ENCODE measurements at places on chromosomes 12 and 14.

- no peak for DNase-seq
Observed at GRCh38 chr12:28966046-28966780, 182.9 kb upstream of the FAR2 start.

GRCh38 chr14:85399186-85399585 is 130.8 kb upstream of the FLRT2 start:
- no peak for DNase-seq

DNA sequence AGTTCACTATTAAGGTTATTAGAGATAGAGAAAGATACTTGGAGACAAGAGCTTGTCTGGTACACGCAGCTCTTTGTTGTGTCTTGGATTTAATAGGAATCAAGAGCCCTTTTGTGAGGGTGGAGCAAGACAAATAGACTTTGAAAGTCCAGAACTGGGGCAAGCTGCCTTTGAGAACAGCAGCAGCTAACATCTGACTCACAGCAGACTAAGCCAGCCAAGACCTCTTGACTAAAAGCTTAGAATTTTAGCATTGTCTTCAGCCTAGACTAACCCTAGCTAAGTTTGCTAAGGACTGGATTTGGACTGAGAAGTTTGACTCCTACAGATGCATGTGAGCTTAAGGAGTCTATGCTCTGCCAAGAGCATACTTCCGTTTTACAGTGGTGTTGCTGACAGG is 201.9 kb upstream of the RBM19 start:
- no peak for DNase-seq

GRCh38 chr12:4046495-4046840 is 173.3 kb upstream of the PARP11 start:
- no peak for DNase-seq

DNA sequence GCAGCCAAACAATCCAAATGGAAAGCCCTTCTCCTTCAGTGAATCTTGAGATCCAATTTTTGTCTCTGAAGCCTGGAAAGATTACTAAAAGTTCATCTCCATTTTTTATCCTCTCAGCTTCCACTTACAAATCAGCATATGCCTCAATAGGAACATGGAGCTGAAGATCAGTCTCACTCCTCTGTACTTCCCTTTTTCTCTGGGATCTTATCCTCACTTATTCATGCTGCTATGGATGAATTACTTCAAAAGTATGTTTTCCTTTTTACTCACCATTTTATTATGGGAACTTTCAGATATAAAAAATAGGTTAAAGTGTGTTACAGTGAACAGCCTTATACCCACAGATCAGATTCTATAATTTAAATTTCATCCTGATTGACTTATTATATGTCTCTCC is 14.4 kb upstream of the NTF3 start:
- no peak for DNase-seq

DNA sequence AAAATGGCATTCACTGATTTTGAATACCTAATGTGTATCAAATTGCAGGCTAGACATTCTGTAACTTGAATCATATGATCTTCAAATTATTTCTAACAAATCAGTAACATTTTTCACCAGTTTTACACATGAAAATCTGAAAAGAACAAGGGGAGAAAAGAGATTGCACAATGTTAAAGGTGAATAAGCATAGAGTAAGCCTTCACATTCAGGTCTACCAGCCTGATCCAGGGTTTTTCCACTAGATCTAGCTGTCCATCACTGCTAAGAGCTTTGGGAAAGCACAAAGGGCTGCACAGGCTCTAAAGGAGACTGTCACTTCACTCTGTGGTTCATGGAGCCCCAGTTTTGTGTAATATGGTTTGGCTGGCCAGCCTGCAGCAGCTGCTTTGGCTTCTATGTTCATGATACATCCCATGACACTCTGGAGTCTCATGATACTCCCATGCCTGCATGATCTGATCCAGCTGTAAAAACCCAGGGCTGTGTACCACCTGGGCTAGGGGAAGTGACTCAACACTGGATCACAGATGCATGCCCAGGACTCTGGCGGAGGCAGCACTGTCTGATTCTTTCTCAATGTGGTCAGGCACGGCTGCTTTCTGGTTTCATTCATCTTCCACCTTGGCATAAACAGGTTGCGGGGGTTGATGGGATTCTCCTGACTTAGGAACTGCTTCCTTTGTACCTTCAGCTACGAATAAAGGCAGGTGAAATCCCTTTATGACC is 859.7 kb downstream of the GALC start:
- DNase-seq: no peak

DNA sequence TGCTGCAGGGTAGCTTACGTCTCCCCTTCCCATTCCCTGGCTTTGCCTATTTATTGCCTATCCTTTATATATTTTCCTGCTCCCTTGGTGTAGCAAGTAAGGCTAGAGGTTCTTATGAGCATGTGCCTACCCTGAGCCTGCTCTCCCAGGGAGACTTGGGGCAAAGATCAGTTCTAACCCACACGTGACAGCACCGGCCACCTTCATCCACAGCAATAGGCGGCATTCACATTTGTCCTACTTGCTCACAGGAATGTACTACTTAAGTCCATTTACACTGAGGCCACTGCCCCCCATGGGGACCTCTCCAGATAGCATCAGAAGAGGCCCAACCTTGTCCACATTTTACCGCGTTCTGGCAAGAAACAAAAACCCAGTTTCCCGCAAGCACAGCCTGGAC is 8.7 kb downstream of the GPR68 start:
- DNase-seq: no peak

DNA sequence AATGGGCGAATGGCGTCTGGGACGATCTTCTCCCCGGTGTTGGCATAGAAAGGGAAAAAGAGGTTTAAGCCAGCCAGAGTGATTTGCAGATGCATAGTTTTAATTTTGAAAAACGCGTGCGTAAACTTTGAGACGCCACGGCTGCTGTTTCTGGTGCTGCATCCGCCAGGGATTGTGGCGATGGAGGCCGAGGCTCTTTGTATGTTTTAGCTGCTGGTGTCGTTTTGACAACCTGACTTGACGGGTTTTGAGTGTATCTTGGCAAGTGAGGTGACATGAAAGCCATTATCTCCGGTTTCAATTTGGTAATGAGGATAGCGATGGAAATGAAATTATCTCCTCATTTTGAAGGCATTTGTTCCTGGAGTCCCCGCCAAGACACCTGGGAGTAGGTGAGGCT is 1.6 kb downstream of the PTGDR start:
- no peak for DNase-seq

GRCh38 chr12:2634471-2634870 is 160.3 kb upstream of the FKBP4 start:
- no peak for DNase-seq

DNA sequence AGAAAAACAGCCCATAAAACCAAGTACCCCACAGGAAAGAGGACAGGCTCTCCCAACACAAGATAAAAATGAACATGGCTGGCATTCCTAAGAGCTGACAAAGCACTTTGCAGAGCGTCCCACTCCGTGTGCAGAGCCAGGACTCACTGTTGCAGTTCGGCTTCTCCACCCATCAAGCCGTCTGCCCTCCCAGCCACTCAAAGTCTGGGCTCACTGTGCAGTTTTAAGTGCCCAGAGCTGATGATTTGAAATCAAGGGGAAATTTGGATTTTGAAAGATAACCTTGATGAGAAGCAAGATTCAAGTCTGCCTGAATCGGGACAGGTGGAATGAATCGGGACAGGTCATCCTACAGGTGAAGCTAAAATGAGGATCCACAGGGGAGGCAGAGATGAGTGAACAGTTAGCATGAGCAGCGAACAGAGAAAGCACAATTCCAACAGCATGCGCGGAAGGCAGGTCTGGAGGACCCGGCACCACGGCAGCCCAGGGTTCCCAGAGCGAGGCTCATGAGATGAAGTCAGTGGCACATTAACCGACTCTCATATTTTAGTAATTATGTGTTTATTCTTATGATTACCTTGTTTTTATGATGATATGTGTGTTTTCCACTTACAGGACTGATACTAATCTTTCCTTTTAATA is 39.8 kb upstream of the GPR68 start:
- DNase-seq: no peak

DNA sequence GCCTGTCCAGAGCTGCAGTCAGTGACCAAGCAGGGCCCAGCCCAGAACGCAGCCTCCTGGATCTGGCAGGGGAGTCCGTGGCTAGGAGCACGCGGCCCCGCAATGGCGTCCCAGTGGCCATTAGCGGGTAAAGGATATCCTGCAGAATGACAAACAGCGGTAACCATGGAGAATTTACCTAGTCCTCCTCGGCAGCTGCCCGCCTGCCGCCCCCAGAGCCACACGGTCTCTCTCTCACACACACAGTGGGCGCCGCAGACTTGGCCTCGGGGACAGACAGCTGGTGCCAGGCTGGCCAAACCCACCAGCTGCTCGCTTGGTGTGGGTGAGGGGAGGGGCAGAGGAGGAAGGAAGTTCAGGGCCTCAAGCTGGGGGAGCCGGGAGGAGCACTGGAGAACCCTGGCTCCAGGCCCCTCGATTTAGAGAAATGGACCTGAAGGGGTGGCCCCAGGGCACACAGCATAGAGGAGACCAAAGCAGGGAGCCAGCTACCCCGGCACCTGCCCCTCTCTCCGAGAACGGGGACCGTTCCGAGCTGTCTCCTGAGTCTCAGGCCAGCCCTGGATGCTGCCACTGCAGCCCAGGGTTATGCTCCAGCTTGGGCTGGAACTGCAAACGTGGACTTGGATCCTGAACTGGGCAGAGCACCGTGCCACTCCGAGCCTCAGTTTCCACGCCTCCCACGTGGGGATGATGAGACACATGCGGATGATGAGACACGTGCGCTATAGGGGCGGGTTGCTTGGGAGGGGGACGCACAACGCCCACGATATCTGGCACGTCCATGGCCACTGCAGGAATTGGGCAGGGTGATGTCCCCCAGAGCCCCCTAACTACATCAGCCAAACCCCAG is 3.4 kb downstream of the CDK2AP1 start:
- no peak for DNase-seq

DNA sequence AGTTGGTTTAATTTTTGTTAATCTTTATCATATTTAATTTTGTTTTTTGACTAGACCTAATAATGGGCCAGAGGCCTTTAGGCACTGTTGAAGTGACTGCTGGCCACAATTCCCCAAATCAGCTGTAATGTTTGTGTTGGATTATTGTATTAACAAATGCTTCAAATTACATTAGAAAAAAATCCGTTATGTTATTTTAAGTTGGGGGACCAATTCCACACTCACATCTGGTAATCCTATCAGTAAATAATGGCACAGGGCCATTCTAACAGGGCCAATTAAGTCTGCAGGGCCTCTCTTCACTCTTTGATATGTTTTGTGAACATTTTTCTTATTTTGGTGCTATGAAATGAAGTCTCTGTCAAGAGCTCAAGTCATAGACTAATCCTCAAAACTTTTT is 39.6 kb downstream of the CHST11 start:
- DNase-seq: no peak

DNA sequence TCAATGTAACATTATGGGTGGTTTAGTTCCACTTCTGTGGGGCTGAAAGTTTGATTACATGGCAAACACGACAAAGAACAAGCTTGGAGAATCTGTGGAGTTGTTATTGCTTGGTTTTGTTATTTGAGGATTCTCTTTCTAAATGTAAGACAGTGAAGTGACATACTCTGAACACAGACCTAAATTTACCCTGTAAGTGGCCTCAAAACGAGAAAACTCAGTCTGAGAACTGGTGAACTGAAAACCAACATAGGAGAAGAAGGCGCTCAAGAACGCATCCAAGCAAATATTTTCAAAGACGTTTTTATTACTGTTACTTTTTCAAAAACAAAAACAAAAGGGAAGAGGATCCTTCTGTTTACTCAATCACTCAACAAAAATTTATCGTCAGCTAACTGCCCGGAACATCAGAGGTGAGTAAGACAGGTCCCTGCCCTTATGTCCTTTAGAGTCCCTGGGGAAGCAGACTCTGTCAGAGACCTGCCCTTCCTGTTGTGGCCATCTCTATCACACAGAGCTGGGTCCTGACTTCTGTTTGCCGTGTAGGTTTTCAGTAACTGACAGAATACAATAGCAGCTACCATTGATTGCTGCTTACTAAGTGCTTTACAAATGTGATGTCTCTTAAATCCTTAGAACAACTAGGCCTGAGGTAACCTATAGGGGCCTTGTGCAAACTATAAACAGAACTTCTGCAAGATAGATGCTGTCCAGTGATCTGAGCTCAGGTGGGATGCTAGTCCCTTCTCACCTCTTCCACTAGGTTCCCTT is 79.3 kb upstream of the C12orf71 start:
- DNase-seq: no peak
